ENCODE measurements at places on chromosomes 16 and 17.

- DNase-seq: peak; percentile 26
Observed at GRCh38 chr16:85428168-85428898, 184.8 kb upstream of the GSE1 start.

DNA sequence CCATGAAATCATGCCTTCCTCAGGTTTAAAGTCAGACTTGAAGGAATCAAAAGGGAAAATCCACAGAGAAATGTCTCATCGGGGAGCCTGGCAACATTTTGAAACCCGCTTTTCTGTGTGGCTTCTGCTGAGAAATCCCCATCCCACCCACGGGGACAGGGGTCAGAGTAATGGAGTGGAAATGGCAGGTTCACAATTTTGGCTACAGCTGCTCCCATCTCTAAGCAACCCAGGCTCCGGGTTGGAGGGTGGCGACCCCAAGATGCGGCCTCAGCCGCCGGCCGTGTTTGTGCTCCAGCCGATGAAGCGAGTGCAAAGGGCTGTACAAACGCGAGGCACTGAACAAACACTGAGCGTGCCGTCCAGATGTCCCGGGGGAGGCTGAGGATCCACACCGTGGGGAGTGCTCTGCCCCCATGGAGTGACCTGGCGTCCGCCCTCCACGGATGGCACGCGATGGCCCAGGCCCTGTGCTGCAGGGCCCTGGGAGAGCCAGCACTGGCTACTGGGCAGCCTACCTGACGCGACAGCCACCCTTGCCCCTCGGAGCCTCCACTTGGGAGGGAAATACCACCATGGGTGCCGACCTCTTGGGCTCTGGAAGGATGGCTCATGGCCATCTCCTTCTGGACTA is 22.2 kb downstream of the SLC43A2 start:
- DNase-seq: no peak

GRCh38 chr17:4405038-4405669 is 28.6 kb upstream of the SPNS3 start:
- no peak for DNase-seq

- no peak for DNase-seq
Observed at GRCh38 chr17:17494499-17494869, 1.7 kb downstream of the RASD1 start.

GRCh38 chr17:73228748-73229236 is 32.9 kb downstream of the CPSF4L start:
- peak; percentile 4 for DNase-seq

- peak; percentile 94 for DNase-seq
Observed at GRCh38 chr17:28728364-28729200, at the start of gene NEK8. Gene NEK8 (plus strand): TSS chr17:28728788. CDS start chr17:28728814, 26 bp downstream.

DNA sequence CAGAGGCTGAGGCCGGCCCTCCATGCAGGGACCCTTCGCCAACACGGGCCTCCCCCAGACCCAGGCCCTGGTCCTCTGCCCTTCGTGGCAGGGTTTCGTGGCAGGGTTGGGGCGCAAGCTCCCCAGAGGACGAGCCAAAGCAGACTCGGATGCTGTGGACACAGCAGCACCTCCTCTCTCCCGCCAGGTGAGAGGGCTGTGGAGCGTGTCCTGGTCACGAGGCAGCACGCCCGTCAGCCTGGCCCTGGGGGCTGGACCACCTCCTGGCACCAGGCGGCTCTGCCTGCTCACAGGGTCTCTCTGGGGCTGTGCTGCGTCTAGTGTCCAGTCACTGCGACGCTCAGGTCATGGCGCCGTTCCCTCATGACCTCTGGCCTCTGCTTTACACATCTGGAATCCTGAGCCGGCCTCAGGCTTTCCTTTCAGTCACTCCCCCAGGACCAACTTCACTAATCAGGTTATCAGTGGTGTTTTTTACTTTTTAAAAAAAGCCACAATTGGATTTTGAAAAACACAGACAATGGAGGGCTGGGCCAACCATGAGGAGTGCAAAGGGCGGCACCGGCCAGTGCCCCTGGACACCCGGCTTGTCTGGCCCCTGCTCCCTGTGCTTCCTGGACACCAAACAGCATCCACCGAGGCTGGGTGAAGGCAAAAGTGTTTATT is 5.4 kb downstream of the NDUFAF8 start:
- DNase-seq: no peak

DNA sequence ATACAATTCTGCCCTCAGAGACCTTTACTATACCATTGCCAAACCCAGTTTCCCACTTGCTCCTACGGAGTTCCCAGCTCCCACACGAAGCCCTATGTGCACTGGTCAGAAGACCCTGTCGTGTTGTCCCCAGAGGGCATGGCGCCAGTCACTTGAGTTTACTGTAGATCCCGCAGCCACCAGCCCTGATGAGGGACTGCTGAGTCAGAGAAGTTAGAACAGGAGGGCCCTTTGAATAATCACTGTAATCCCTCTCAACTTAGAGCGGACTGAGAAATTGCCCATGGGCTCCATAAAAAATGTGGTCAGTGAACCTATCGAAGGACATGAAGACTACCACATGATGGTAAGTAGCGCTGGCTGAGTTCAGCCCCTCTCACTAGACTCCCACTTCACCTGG is 9.2 kb downstream of the UBFD1 start:
- DNase-seq: no peak

- no peak for DNase-seq
Observed at GRCh38 chr16:8374586-8375231, 215.6 kb downstream of the TMEM114 start.

DNA sequence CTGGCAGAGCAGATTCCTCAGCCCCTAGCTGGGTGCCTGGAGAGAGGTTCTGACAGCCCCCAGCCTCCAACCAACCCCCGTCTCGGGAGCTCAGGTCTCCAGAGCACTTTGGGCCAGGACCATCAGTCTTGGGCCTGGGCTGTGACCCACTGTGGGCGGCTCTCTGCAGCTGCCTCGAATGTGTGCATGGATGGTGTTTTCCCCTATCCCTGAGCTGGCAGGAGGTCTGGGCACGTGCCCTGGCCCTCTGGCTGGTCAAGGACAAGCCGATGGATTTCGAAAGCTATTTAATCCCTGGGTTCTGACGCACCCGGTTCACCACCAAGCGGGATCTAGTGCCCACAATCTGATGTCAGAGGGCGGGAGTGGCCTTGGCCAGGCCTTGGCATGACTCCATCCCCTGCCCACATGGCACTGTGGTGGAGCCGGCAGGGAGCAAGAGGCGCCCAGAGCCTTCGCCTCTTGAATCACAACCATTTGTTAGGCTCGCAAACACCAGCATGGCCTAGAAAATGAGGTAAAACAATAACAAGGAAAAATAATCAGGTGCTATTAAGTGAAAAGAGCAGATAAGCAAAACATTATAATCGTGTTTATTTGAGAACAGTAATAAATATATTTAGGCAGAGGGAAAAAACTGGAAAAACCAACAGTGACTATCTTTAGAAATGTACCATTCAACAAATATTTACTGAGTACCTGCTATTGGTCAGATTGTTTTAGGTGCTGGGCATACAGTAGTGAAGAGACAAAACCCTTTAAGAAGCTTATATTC is 69.3 kb upstream of the TOB1 start:
- DNase-seq: no peak

- DNase-seq: no peak
Observed at GRCh38 chr17:64200080-64201032, 62.7 kb downstream of the TEX2 start.

- peak; percentile 63 for DNase-seq
Observed at GRCh38 chr17:17001874-17002520, 30.1 kb upstream of the TNFRSF13B start.

GRCh38 chr16:75805946-75806345 is 79.7 kb upstream of the CPHXL start:
- no peak for DNase-seq

GRCh38 chr17:77227461-77228240 is 86.9 kb downstream of the SEC14L1 start:
- no peak for DNase-seq

DNA sequence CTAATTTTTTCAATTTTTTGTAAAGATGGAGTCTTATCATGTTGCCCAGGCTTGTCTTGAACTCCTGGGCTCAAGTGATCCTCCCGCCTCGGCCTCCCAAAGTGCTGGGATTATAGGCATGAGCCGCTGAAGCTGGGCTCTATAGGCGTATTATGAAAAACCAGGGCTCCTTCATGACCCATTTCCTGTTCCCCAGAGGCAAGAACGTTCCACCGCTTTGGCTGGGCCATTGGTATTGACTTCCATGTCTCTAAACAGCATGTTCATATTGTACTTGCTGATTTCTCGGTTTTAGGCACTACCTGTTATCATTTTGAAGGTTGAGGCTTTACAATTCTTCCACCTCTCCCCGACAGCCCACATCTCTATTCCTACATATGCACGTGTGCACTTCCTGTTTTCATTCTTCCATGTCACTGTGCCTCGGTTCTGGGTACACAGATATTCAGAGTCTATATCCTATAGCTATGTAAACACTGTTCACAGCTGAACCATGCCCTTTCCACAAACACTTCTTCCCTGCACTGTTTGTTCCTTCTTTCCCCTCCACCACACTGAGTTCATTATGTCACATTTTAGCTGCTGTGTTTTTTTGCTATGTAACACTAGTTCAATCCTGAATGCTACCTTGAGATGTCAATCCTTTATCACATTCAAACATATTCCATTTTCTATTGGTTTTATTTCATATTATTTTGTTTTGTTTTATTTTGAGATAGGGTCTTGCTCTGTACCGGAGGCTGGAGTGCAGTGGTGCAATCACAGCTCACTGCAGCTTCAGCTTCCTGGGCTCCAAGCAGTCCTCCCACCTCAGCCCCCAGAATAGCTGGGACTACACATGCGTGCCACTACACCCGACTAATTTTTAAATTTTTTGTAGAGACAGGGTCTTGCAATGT is 16.8 kb upstream of the MAPK3 start:
- DNase-seq: no peak

DNA sequence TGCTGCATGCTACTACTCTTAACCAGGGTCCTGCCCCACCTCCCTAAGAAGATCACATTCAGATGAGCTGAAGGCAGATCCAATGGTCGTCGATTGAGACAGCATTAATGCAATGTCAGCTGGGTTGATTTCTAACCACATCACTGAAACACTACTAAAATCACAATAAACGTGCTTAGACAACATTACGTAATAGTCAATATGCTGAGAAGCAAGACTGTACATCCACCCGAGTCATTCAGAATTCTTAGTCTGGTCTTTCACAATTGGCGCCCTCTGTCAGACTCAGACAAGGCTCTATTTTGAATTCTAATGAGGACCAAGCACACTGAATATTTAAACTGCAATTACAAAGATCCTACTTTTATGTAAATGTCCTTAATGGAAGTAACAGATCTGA is 205.2 kb downstream of the STX8 start:
- DNase-seq: no peak

DNA sequence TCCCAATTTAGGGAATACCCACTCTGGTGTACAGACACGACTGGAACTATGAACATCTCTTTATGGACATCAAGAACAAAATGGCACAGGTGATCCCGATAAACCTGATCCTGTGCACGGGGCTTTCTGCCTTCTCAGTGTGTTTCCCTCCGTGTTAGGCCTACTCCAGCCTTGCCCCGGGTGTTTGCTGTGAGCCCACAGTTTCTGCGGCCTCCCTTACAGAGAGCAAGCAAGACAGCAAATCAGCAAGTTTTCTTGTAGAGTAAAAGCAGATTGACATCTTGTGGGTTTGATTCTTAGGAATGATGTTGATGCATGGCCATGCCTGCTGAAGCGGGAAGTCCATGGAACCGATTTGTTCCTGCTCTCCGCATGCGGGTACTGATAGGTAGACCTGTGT is 26.4 kb upstream of the ENDOV start:
- no peak for DNase-seq

- DNase-seq: no peak
Observed at GRCh38 chr16:81405702-81406113, 38.9 kb upstream of the CMIP start.

GRCh38 chr16:74698222-74698621 is 2.4 kb downstream of the MLKL start:
- DNase-seq: no peak

DNA sequence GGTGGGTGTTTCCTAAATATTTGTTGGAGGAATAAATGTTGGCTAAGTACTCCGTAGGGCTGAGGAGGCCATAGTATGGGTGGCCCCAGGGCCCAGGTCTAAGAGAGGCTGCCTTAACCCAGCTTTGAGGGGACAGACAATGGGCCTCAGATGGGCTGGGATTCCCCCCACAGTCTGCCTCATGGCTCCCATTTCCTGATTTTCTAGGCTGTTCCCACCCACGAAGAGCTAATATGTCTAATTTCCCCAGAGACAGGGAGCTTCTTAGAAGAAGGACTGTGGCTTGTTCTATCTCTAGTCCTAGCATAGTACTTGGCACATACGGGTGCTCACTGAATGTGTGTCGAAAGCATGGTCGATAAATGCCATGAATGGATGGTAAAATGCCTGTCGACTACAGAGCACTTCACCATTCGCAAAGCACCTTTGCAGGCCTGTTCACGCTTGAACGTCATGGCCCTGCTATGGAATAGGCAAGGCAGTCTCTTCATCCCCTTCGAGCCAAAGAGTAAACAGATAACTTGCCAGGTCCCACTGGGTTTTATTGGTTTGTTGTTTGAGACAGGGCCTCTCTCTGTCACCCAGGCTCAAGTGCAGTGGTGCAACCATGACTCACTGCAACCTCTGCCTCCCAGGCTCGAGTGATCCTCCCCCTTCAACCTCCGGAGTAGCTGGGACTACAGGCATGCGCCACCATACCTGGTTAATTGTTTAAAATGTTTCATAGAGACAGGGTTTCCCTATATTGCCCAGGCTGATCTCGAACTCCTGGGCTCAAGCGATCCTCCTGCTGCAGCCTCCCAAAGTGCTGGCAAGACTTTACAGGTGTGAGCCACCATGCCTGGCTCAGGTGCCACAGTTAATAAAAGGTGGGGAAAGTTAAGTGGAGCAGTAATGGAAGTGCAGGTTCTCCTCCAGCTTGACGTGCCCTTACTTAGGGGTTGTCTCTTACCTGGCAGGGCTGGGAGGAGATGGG is 9.7 kb downstream of the CHAD start:
- no peak for DNase-seq

DNA sequence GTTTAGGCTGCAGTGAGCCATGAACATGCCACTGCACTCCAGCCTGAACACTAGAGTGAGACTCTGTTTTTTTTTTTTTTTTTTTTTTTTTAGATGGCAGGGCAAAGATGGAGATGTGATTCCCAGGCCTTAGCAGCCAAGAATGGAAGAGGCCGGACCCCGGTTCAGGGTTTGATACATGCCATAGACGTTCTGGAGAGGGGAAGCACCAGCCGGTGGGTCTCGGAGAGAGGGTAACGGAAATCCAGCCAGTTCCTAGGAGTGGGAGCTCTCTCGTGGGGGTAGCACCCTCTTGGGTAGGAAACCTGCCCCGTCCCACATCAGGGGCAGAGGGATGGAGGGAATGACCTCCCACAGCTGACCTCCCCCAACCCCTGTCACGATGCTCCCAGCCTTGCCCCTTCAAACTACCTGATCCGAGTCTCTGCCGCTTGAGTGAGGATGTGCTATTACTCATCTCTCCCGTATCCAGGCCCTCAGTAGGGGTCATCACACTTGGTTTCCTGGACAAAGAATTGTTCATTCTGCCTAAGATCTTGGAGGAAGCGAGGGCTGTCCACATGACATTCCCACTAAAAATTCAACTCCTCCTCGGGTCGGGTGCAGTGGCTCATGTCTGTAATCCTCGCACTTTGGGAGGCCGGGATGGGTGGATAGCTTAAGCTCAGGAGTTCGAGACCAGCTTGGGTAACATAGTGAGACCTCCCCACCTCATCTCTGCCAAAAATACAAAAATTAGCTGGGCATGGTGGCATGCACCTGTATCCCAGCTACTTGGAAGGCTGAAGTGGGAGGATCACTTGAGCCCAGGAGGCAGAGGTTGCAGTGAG is 47.3 kb downstream of the MIS12 start:
- DNase-seq: no peak

- no peak for DNase-seq
Observed at GRCh38 chr16:51821527-51821926, 670.5 kb upstream of the SALL1 start.

GRCh38 chr17:27319541-27320221 is 25.8 kb downstream of the WSB1 start:
- no peak for DNase-seq

- no peak for DNase-seq
Observed at GRCh38 chr17:83096401-83097224, 17.2 kb downstream of the METRNL start.

Data from activated T-helper 1 cell treated with anti-CD3 and anti-CD28 coated beads, Interleukin-2, amount 50 U/mL, for 16 hours (primary cell).